ENCODE measurements at places on chromosomes 4 and X.

DNA sequence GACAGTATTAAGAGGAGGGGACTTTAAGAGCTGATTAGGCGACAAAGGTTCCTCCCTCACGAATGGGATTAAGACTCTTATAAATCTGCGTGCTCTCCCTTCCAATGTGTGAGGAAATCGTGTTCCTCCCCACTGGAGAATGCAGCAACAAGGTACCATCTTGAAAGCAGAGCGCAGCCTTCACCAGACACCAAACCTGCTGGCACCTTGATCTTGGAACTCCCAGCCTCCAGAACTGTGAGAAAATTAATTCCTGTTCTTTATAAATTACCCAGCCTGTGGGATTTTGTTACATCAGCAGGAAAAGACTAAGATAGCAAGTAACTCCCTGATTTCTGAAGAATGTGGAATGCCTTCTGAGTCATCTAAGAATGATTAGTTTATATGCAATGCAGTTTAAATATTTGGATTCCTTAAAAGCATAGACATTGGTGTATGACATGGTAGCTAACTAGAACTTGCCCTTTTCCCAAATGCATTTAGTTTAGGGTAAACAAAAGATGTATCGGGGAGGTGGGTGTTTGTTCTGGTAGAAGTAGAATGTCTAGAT is 86.1 kb downstream of the USP46 start:
- DNase-seq: no peak

- no peak for DNase-seq
These were observed 251.1 kb downstream of the GLUD2 start for GRCh38 chrX:121298499-121298898.

DNA sequence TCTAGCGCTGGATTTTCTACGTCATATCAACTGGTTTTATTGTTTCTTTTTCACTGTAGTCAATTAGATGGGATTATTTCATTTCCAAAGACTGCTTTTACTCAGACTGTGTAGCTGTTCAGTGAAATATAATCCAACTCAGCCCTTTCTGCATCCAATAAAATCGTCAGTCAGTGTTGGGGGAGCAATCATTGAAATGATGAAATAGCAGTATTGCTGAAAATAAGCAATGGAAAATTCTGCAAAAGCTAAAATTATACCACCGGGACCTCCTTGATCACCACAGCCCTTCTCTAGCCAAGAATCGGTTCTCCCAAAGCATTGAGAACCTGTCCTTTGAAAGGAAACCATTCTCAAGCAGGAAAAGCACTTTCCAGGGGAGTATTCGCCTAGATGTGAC is 243.1 kb upstream of the TENM3 start:
- DNase-seq: no peak

- no peak for DNase-seq
These were observed 305.7 kb downstream of the ARHGAP24 start for GRCh38 chr4:85780664-85781063.

- DNase-seq: no peak
These were observed 174.5 kb downstream of the IL15 start for GRCh38 chr4:141810712-141811375.

GRCh38 chr4:13872155-13872554 is 244.6 kb upstream of the BOD1L1 start:
- DNase-seq: no peak

DNA sequence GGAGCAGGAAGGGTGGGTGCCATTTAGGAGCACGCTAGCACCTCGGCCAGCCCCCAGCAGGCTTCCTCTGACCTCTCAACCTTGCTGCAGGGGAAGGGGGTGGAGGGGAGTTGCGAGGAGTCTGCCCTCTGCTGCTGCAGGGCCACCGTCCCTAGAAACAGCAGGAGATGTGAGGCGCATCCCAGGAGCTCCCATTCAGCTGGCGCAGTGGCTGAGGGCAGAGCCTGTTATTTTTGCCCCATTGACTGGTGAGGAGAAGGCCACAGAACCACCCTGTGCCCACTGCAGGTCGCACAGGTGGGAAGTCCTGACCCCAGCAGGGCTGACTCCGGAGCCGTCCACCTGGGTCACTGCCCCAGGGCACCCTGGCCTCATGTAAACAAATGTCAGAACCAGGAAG is 8.0 kb downstream of the PDE6B start:
- DNase-seq: no peak

DNA sequence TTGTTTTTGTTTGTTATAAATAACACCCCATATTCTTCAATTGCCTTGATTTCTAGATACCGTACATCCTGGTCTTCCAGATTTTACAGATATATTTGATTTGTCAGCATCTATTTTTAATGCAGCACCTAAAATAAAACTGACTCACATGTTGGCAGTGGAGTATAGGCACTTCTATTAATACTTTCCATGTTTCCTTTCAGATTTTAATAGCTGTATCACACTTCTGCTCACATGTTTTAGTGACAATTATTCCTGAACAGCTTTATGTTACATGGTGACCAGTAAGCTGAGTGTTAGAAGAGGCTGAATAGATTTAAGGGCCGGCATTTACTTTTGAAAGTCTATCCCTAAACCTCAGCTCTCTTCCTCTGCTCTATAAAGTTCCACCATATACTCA is 46.1 kb downstream of the C4orf46 start:
- no peak for DNase-seq

DNA sequence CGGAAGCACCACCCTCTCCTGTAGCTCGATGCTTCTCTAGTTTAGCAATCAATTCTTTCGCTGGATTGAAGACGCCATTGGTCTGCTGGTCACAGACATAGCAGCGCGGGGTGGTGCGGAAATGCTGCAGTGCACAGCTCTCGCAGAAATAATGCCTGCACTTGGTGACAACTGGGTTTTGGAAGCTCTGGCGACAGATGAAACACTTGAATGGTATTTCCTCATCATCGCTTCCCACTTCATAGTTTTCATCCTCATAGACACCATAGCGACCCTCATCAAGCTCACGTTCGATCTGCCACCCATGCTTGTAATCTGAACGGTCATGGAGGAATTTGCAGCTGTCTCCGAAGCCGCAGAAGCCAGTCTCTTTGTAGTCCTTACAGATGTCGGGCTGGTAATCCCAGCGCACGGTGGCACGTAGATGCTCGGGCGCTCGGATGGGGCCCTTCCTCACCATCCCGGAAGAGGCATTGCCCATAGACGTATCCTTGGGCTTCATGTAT is 854 bp downstream of the RNF113A start:
- DNase-seq: peak; percentile 12

DNA sequence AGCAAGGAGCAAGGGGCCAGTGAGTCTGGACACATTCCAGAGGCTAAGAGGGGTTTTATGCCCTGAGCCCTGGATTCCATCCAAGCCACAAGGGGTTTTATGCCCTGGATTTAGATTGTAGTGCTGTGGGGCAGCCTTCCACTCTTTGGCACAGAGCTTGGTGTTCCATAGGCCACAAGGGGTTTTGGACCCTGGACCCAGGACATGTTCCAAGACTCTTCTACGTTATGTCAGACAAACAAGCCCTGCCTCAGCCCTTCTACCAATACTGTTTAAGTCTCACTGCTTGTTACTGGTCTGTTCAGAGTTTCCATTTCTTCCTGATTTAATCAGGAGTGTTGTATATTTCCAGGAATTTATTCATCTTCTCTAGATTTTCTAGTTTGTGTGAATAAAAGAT is 12.8 kb upstream of the SCARB2 start:
- DNase-seq: no peak

DNA sequence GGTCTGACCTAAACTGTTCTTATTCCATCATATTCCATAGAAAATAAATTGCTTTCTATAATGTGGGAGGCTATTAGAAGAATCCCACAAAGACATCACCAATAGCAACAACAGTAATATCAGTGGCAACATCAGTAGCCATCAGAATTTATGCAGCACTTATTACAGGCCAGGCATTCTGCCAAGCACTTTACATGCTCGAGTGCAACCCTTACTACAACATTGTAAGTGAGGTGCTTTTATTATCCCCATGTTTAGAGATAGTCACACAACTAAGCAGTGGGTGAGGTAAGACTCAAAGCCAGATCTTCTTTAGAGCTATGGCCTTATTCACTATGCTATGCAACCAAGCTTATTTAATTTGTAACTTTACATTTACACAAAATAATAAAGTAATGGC is 317.1 kb upstream of the BMP3 start:
- no peak for DNase-seq

GRCh38 chr4:188647820-188648370 is 508.7 kb downstream of the TRIML1 start:
- DNase-seq: no peak

- DNase-seq: no peak
These were observed 13.9 kb downstream of the TACC3 start for GRCh38 chr4:1735215-1735614.

- DNase-seq: no peak
These were observed 86.6 kb downstream of the DNAAF6 start for GRCh38 chrX:107293056-107293455.

DNA sequence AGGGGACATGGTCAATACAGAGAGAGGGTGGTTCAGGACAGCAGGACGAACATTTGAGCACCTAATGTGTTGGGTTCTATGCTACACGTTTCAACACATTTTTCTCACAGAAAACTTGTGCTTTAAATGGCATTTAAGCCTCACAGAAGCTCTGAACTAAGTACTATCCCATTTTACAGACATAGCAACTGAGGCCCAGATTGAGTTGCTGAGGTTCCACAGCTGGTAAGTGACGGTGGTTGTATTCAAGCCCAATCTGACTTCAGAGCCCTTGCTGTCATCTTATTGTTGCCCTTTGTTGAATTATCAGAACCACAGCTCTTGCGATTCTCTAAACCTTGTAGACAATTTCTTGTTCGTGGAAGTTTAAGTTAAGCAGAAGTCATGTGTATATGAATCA is 116.7 kb downstream of the FNIP2 start:
- no peak for DNase-seq

Measured in T-helper 22 cell (primary cell).